ENCODE measurements at places on chromosomes 13 and 19.

- DNase-seq, result no peak
Observed at GRCh38 chr13:76000131-76000530, 364.0 kb downstream of the LMO7 start.

DNA sequence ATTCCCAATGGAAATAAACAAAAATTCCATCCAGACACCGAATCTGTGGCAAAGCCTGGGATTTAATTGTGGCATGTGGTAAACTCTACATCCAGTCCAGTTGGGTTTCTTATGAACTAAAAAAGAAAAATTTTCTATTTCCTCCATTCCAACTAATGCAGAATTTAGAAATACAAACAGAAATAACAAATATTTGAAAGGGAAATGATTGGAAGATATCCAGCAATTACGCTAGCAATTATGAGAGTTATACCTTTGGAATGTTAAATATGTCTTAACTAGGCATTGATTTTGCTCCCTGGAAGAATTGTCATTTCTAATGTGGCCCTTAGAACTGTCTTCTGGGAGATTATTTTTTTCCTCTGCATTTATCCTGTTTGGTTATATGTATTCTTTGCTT, 421.4 kb upstream of the KLHL1 start:
- no peak for DNase-seq

GRCh38 chr13:48504606-48505005, 28.3 kb downstream of the RCBTB2 start:
- no peak for DNase-seq

GRCh38 chr19:13689085-13689484, 75.2 kb upstream of the MRI1 start:
- no peak for DNase-seq

DNA sequence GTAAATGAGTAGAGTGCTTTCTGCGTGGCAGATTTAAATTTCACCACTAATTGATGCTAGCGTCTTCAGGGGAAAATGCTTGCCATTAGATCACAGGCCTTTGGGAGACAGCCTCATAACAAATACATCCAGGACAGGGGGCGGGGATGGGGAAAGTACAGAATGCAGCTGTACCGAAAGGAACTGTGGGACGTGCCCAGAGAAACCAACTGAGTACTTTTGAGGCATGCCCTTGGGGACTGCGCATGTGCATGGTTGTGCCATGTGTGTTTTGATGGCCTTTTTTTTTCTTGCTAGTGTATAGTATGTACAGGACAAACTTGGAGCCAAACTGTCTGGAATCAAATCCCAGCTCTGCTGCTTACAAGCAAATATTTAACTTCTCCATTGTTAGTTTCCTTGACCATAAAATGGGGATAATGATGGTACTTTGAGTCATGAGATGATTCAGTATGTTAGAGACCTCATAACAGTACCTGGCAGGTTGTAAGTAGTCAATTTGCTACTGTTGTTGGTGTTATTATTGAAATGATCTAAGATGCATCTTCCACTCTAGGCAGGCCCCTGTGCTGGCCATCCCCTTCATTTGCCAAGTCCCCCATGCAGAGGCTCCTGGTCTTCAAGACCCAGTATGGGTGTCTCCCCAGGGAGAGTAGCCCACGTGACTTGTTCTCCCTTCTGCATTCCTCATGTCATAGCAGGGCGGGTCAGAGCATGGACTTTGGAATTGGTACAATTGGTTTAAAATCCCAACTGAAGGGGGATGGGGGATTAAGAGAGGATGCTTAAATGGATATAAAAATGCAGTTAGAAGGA, 68.3 kb upstream of the NPAS1 start:
- no peak for DNase-seq

- DNase-seq, result no peak
Observed at GRCh38 chr13:113937527-113938180, 36.2 kb downstream of the C13orf46 start.

GRCh38 chr19:16824658-16825311, 4.4 kb upstream of the SIN3B start:
- no peak for DNase-seq

DNA sequence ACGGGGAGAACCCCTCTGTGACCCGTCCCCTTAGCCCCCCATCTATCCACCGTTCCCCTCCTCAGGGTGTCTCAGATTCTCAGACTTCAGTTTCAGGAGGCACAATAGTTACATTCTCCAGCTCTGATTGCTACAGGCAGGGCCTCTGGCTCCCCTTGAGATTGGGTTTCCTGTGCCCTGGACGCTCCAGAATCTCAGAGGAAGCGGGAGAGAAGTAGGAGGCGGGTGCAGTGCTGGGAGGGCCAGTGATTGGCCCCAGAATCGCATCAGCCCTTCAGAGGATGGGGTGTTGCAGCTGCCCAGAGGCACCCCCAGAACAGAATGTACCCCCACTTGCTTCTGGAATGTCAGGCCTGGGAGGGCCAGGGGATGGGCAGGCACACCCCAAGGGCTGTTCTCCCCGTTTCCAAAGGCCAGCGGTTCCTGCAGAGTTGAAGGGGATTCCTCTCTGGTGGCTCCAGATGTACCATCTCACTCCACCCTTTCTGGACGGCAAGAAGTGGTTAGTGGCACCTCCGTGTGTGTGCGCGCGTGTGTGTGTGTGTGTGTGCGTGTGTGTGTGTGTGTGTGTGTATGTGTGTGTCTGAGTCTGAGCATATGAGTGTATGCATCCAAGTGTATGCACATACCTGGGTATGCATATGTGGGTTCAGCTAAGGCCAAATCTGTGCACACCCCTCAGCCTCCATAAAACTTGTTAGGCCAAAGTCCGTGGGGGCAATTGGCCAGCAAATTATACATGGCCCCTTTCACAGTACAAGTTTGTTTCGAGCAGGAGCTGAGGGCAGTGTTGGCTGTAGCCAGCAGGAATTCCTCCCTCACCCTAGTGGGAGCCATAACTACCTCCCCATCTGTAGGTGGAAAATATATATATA, 35.5 kb downstream of the LYL1 start:
- no peak for DNase-seq

DNA sequence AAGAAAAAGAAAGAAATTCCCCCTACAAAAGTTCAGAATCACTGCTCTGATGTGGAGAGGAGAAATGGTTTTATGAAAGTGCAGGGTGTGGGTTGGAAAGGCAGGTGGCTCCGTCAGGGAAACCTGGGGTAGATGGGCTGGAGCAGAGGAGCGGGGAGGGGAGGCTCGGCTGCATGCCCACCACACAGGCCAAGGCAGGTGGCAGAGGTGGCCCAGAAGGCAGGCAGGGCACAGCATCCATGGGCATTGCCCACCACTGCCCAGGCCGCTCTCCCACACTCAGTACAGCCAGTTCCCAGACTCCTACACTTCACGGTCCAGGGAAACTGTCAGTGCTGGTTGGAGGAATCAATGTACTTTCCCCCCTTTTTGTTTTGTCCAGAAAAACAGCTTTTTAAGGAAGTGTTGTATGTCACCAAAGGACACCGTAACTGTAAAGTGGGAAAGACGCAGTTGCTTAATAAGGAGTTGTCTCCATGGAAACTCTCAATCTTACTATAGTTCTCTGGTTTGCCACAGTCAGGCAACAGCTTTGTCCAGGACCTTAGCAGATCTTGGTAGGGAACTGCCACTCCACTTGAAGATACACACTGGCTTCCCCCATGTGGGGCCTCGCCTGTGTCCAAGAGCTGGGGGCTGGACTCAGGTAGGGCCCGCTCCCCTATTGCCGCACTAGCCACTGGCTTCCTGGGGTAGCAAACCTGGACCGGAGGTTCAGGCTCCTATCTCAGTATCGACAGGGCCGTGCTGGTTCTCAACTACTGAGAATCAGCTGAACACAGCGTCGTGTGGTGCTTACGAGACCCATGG, 82.9 kb downstream of the RAB20 start:
- DNase-seq, result no peak

DNA sequence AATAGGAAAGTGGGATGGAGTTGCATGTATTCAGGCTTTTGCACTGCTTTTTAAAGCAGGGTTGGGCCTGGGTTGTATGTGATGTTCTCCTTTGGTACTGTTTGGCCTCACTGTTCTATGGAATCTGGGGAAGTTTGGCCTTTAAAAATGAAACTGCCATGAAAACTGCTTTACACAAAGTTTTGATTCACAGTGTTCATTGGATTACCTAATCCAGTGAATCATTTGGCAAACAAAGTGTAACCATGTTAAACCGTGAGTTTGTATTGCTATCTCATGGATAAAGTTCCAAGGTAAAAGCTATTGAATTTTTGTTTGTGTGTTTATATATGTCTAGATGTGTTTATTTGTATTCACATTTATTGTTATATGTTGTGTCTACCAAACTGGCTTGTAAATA, 1658.6 kb downstream of the OLFM4 start:
- DNase-seq, result no peak

DNA sequence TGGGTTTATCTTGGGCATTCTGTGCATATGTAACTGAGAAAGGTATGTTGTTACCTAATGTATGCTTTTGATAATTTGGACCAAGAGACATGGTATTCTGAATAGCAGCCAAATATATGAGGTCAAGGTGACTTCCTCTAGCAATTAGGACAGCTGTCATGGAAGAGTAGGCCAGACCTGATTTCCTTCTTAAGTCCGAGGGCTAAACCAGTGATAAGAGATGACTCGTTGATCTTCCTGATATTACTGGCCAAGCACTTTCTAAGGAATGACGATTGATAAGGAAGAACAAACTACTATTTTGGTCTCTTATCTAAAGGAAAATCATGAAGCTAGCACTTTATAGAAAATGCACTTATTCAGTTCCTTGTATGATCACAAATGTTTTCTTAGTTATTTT, 42.7 kb downstream of the ARHGAP35 start:
- no peak for DNase-seq

DNA sequence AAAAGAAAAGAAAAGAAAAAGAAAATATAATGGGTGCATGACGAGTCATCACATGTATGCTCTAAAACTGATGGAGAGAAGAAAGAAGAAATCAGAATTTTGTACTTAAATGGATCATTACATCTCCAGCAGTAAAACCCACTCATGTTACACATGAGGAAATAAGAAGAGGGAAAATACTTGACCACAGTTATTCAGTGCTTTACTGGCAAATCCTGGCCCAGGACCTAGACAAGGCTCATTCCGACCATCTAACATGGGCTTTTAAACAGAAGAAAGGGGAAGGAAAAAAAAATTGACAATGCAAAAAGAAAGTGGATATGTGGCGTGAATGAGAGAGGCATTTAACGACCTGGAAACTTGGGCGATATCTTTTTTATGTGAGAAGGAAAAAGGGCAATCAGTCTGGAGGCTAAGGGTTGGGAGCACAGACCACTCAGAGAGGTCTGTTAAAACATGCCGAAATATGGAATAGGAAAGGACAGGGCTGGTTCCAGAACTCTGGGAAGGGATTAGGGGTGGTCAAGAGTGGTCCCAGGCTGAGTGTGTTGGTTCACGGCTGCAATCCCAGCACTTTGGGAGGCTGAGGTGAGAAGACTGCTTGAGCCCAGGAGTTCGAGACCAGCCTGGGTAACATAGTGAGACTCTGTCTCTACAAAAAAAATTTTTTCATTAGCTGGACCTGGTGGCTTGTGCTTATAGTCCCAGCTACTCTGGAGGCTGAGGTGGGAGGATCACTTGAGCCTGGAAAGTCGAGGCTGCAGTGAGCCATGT, 1.6 kb downstream of the SIGLECL1 start:
- no peak for DNase-seq

GRCh38 chr19:49573425-49573824, 6.9 kb downstream of the NOSIP start:
- no peak for DNase-seq

GRCh38 chr13:65400702-65401101, 1829.4 kb downstream of the PCDH9 start:
- DNase-seq, result no peak

DNA sequence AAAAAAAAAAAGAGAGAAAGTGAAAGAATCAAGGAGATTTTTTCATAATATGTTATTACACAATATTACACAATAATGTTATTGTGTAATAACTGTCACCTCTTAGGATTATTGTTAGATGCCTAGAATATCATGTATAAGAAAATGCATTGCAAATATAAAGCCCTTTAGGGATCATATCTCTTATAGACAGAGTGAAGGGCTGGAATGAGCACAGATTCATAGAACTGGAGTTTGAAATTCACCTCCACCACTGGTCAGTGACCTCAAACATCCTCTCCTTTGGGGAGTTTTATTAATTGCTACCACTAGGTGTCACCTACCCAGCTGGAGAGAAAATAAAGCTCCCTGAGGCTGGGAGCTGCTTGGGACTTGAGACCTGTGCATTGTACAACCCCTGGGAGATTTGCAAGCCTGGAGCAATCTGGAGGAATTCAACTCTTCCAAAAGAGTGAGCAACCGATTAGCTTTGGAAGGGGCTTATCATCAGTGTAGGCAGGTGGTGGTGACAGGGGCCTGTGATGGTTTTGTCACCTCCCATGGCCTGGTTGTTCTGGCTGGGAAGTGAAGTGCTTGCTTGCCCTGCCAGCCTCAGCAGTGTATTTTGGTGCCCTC, 30.3 kb upstream of the FRY start:
- no peak for DNase-seq

DNA sequence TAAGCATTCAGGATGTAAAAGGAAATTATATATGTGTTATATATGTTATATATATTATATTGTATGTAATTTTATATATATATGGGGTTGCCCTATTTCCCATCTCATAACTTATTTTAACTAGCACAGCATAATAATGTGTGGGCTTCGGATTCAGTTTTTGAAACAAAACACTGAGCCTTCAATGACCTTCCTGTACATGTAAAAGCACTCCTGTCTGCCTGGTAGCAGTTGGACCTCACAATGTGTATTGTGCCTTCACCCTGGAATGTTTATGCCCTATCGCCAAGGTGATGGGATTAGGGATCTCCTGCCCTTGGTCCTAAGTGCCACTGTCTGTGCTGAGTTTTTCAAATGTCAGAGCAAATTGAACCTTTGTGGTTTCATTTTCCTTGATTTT, 968.8 kb downstream of the TUBA3C start:
- peak; percentile 1 for DNase-seq

GRCh38 chr19:31350693-31351055, 1.4 kb upstream of the TSHZ3 start:
- DNase-seq, result peak; percentile 15

DNA sequence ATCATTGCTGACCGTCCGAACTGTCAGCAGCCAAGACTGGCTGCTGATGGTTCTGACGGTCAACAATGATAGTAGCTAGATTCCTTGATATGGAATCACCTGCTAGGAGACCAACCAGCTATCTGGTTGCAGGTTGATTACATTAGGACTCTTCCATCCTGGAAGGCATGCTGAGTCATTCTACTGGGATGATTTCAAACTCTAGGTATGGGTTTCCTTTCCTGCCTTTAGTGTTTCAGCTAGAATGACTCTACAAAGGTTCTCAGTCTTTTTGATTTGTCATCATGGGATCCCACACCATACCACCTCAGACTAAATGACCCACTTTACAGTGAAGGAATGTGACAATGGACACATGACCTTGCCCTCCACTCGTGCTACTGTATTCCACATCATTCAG, 138.1 kb upstream of the KL start:
- no peak for DNase-seq

- DNase-seq, result no peak
Observed at GRCh38 chr13:107376341-107377125, 808.6 kb upstream of the ARGLU1 start.

GRCh38 chr13:27352698-27353097, 71.7 kb upstream of the GTF3A start:
- DNase-seq, result no peak

- DNase-seq, result no peak
Observed at GRCh38 chr13:99526549-99526948, 25.3 kb downstream of the TM9SF2 start.

- DNase-seq, result peak; percentile 45
Observed at GRCh38 chr13:19862481-19863313, 752 bp downstream of the ZMYM5 start.

GRCh38 chr13:29703421-29703820, 107.9 kb upstream of the SLC7A1 start:
- DNase-seq, result no peak

All from activated CD4-positive, alpha-beta T cell treated with anti-CD3 and anti-CD28 coated beads, Interleukin-2, amount 50 U/mL, for 1 hour (primary cell).